Stimulated activated CD4-positive, alpha-beta T cell treated with anti-CD3 and anti-CD28 coated beads, Interleukin-1b, Interleukin-23, amount 100 ng/mL, for 4 hours (primary cell): ENCODE measurements at places on chromosomes 12 and 14.
A peak's percentile ranks its signal among the peaks of the same experiment; 100 is the strongest.

GRCh38 chr14:55869397-55870049 lies 248.7 kb upstream of the PELI2 start:
- no peak for DNase-seq

GRCh38 chr12:27592548-27592947 lies 68.5 kb downstream of the PPFIBP1 start:
- DNase-seq: no peak

DNA sequence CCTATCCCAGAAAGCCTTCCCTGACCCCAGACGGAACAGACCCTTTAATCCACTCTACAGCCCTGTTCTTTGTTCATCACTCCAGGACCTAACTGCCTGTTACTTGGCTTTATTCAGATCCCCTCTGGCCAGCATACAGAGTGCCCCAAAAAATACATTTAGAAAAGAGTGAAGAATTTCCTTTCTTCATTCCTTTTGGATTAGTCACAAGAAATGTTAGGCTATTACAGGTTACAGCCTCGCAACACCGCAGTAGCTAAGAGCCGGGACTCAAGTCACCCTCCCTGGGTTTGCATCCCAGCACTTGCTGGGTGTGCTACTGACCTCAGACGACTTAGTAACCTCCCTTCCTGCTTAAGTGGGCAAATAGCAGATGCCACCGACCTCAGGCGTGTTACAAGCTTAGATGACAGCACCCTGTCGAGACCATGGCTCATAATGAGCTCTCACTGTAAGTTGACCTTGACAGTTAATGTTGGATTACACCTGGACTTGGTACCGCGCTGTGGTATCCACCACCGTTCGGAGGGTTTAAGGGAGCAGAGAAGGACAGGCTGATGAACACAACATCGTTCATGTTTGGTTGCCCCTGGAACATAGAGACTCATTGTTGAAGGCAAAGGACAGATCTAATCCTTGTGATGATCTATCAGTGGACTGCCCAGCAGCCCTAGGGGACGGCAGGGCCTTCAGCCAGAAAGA lies 12.9 kb downstream of the GLRX5 start:
- no peak for DNase-seq

DNA sequence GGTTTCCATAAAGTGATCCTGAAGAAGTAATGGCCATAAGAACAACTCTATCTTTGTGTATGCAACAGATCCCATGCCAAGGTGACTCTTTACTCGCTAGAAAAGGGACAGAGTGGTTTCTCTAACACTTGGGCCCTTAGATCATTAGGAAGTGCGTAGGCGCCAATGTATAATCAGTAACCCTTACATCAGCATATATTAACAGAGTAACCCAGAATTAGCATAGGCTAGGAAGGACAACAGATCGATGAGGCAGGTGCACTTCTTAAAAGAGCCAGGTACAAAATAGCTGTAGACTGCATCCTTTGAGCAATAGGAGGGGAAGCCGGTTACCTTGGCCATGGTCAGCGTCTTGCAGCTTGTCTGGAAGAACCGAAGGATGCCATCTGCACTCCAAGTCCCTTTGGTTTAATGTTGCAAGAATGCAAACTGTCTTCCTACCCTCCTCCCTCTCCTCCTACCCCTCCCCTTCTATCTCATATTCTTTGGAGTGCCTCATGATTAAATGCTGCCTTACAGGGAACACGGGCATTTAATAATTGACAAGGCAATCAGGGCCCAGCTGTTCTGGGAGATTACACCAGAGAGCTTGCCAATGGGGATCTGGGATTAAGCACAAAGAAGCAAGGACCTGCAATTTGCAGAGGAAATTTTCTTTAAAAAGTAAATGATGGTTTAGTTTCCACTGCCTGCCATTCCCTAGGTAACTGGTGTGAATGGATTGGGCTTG lies 8.0 kb downstream of the GSG1 start:
- no peak for DNase-seq

GRCh38 chr12:47282206-47282605 lies 202.4 kb upstream of the AMIGO2 start:
- no peak for DNase-seq

- DNase-seq: no peak
Observed at GRCh38 chr12:46635818-46636217, 190.0 kb downstream of the SLC38A4 start.

DNA sequence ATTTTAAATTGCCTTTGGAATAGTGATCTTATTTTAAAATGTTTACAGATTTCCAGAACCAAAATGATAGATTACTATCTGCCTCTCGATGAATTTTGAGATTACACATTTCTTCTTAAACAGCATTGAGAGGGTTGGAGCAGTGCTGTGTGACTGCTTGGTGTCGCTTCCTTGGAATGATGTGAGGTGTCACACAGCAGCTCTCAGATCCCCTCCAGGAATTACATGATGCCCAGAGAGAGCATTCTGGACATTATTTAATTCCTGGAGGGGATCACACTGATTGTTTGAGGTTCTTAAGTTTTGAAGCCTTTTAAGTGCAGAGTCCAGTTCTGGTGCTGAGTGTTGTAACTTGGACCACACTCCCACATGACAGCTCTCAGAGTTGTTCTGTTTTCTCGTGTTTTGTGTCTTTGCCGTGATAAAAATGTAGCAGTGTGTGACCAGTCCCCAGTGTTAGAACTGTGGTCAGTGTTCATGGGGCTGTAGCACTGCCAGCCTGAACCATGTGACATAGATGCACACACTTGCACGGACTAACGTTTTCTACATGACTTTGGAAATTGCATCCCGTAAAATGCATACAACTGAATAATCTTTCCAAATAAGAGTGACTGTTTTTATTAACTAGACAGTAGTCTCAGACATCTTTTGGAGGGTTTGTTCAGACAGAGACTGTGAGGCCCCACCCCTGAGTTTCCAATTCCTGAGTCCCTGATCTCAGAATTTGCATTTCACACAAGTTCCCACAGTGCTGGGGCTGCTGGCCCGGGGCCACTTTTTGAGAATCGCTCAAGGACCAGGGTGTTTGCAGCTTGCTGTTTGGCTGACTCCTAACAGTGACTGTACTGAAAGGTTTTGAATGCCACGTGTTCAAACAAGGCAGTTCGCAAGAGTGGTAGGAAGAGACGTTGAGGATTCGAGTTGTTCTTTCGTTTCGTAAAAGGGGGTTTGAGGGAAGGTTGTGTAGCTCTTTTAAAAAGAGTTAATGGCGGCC lies 26.0 kb downstream of the XRCC3 start:
- no peak for DNase-seq

GRCh38 chr14:64440494-64440893 lies 24.8 kb upstream of the AKAP5 start:
- DNase-seq: no peak

- no peak for DNase-seq
Observed at GRCh38 chr14:20612403-20612802, 21.2 kb upstream of the RNASE12 start.

DNA sequence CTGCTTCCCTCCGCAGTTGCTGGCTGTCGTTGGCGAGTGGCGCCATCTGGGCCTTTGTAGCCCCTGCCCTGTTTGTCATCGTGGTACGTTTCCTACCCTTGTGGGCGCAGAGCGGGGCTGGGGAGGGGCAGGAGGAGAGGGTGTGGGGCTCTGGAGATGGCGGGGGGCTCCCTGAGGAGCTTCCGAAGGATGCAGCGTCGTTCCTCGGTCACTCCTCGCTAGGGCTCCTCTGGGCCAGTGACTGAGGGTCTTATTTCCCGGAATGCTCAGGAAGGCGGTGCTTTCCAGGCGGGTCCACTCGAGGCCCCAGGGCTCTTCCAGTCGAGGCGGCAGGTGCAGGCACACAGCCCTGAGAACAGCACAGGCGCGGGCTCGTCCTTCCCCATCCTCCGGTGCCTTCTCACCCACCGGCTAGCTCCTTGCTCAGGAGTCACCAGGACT lies 167.1 kb downstream of the ADGRD1 start:
- no peak for DNase-seq

- no peak for DNase-seq
Observed at GRCh38 chr14:49249022-49249421, 337.2 kb downstream of the RPS29 start.

DNA sequence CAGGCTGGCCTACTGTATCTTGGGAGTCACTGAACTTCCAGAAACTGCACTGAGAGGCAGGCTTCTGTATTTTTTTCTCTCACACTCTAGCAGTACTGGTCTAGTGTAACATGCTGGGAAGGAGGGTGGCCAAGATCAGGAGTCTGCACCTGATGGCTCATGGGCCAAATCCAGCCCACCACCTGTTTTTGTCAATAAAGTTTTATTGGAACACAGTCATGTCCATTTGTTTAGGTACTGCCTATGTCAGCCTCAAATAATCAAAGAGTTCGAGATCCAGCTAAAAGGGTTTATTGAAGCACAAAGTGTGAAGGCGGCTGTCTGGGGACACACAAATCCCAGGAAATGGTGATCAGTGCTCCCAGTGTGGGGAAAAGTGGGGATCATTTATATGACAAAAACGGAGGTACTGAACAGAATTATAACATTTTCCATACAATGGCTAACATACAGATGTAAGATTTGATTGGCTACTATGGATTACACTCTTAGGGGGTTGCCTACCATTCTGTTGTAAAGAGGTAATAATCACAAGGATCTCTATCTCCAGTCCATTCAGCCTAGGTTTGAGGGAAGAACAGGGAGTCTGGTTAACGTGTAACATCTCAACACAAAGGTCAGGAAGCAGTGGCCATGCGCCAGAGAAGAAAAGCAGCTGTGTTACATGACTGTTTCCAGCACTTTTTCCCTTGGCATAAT lies 12.9 kb downstream of the USP30 start:
- DNase-seq: no peak

- DNase-seq: no peak
Observed at GRCh38 chr14:25042362-25043299, 7.3 kb downstream of the STXBP6 start.

- no peak for DNase-seq
Observed at GRCh38 chr14:85254711-85255110, 275.2 kb upstream of the FLRT2 start.

GRCh38 chr12:20807192-20808080 lies 3.1 kb upstream of the SLCO1B3 start:
- no peak for DNase-seq

DNA sequence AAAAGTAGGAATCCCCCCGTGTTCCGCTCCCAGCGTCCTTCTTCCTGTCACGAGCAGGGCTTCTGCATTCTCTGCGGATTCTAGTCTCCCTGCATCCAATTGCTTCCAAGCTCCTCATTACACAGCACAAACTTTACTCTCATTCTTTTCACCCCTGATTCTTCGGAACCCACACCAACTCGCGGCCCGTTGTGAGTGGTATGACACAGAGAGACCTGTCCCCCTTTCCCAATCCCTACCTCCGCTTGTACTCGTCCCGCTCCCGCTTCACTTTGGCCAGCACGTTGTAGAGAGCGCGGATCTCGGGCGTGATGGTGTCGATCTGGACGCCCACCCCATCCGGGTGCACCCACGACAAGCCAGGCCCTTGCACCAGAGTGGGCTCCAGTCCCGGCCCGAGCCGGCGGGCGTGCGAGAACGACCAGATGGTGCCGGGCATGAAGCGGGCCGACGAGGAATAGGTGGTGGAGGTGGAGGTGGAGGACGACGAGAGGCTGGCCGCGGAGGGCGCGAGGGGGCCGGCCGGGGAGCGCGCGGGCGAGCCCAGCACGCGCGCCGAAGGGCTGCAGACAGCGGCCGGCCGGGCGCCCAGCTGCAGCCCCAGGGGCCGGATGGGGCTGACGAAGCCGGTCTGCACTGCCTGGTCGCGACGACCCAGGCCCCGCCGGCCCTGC lies 687 bp downstream of the IFFO1 start:
- no peak for DNase-seq

DNA sequence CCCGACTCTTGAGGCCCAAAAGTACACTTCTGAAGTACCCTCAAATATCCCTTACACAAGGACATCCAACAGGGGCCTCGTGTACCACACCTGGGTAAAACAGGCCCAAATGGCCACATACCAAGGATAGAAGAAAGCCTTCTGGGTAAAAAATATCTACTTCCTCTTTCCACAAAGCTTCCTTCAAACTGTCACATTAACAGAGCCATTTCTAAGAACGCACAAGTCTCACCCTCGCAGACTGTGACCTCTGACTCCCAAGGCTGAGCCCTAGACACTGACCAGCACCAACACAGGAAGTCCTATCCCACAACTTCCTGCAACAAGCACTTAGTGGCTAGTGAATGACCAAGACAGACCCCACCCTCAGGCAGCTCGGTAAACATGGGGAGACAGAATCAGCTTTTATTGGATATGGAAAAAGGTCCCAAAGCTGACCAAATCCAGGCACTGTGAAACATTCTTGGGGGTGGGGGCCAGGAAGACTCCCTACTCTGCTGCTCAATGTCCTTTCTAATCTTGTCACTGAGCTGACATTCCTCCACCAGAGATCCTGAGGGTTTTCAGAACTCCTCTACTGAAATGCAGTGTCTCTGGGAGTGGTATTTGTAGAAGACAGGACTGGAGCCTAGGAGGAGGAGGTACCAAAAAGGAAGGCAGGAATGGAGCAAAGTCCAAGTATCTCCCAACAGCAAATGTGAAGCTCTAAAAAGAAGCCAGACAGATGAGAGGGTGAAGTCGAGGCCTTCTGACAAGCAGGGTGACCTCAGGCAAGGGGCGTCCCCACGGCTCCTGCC lies 15.9 kb downstream of the KCTD10 start:
- no peak for DNase-seq

- DNase-seq: no peak
Observed at GRCh38 chr14:97572583-97573458, 775.6 kb downstream of the VRK1 start.

DNA sequence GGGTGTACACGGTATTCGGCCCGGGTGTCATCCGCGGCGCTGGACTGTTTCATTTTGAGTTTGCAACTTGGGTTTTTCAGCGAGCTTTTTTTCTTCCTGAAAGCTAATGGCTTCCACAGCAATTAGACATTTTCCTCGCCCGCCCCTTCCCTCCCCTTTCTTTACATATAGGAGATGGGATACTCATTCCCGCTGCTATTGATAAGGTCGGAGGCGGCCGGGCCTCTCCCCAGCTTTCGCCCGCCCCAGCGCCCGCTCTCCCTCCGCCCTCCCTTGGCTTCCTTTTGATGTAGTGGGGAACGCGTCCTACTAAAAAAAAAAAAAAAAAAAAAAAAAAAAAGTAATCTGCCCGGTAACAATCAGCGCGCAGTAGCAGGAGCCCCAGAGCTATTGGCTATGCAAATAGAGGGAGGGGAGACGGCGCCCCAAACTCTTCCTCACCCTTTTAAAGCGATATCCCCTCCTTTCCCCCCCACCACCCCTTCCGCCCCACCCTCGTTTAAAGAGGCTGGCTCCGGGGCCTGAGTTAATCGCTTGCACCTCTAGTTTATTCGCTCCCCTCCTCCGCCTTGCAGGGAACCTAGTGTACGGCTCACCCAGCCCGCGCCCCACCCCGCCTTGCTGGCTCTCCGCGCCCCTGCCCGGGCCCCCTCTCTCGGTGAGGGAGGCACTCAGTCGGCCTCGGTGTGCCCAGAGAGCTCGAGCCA lies 1.7 kb upstream of the CCND2 start:
- DNase-seq: peak; percentile 80

- no peak for DNase-seq
Observed at GRCh38 chr12:27657296-27657695, 39.0 kb upstream of the REP15 start.
